ENCODE measurements at places on chromosomes 5 and 9.

GRCh38 chr9:35730486-35730854, 1.5 kb downstream of the TLN1 start:
- DNase-seq = no peak

- no peak for DNase-seq
Observed at GRCh38 chr5:58922461-58923171, 339.7 kb downstream of the RAB3C start.

GRCh38 chr5:164501344-164501743, 995.9 kb downstream of the MAT2B start:
- no peak for DNase-seq

DNA sequence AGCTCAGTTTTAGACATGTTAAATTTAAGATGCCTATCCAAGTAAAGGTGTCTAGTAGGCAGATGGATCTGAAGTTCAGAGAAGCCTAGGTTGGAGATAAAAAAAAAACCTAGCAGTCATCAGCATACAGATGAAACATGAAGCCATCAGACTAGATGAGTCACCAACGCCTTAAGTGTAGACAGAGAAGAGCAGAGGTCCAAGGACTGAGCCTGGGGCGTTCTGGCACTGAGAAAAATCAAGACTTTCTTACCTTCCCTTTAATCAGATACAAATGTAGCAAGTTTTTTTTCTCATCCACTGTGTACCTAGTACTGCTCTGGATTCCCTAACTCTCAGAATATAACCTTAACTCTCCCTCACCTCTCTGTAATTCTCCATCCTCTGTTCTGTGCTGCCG, 97.3 kb downstream of the SIL1 start:
- no peak for DNase-seq

GRCh38 chr5:137665678-137666460, 70.0 kb downstream of the KLHL3 start:
- DNase-seq = peak; percentile 41

DNA sequence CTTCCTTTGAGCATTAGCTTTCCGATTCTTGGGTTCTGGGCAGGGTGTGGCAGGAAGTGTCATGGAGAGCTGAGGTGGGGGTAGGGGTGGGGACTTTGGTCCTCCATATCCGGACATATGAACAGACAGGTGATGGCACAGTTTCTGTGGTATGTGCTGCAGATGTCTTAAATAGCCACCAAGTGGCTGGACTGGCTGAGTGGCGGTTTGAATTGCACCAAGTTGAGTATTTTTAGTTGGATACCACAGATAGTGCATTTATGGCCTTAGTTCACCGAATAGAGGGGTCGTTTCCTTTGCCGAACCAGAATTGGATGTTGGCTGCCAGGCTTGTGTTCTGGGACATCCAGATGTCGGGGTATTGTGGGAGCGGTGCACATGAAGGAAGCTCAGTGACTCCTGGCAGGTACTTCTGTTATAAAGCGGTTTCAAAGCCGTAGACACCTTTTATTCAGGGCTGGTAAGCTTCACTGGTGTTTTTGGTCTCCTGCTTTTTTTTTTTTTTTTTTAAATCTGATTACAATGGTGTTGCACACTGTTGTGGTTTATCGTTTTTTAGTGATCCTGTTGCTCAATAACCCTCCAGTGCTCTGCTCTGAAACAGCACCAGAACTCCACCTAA, 15.1 kb upstream of the TNFAIP8 start:
- peak; percentile 72 for DNase-seq

- peak; percentile 8 for DNase-seq
Observed at GRCh38 chr9:90099262-90099963, 494.6 kb downstream of the GADD45G start.

GRCh38 chr5:177195307-177195952, 61.9 kb downstream of the NSD1 start:
- no peak for DNase-seq

- DNase-seq = no peak
Observed at GRCh38 chr5:1471240-1471853, 26.1 kb upstream of the SLC6A3 start.

DNA sequence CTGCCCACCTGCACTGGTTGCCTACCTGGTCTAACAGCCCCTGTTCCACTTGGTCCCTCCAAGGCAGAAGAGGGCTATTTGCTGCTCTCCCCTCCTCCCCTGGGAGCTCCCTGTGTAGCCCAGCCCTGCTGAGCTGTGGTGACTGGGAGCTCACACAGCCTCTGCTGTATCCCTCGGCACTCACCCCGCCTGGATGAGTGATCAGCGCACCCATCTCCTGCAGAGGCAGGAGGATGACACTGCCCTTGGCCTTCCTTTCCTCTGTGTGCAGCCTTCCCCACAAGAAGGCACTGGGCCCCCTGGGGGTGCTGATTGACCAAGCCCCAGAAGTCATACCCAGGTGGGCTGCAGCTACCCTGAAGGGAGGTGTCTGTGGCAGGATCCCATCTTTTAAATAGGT, 134.2 kb downstream of the ADAMTS2 start:
- DNase-seq = no peak

DNA sequence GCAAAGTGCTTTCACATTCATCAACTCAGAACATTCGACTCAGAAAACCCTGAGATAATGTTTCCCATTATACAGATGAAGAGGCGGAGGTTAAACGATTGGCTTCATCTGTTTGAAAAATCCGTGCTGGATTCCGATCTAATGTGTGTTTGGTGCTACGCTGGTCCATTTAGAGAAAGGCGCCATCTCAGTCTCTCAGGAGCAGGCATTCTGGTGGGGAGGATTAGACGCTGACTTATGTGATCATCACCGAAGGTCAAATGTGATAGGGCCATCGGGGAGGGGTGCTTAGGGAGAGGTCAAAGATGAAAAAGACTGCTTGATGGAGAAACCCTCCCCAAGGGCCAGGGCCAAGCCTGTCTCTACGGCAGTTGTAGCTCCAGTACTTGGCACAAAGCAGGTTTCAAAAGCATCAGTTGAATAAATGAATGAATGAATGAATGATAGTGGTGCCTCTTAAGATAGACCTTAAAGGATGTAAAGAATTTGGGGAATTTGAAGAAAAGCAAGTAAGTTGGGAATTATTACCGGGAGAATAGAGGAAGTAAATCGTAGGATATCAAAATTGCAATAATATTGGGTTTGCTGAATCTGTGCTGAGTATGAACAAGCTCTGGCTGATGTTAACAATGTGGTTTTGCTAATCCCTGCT, 160.6 kb upstream of the SHB start:
- no peak for DNase-seq

DNA sequence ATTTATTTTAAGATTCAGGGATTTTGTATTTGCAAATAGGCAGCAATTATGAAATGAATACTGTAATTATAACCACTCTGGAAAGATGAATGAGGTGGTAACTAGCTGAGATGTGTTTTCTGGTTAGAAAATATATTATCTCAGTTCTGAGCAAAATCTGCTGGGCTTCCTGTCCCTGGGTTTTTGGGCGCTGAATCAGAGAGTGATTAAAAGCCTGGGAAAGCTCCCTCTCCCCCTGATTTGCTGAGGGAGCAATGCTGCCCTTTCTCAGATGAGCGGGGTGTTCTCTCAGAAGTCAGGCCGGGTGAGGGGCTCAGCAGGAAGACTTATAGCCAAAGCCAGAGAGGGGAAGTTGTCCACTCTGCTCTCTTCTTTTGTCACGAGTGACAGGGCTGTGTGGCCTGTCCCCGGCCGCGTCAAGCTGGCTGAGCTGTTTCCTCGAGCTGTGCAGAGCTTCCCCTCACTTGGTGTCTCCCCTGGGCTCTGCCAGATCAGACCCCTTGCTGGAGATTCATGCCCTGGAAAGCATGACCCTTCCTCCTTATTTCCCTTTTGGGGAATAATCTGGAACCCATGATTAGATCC, 39.8 kb upstream of the PITX1 start:
- DNase-seq = no peak

GRCh38 chr9:111759762-111760639, 34.7 kb downstream of the SHOC1 start:
- peak; percentile 74 for DNase-seq

DNA sequence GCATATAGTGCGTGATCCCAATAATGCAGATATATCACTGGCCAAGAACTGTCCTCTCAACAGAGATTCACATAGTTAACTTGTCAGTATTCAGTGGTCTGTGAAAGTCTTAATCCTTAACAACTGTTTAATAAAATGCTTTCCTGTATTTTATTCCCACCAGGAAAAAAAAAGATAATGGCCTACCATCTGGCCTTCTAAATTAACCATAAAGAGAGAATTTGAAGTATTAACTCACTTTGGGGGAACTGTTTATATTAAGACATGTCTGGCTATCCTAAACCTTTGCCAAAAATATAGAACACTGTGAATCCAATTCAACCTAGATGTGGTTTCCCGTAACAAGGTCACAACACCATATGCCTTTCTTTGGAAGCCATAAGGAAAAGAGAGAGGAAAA, 818 bp upstream of the FREM1 start:
- DNase-seq = no peak

GRCh38 chr5:82959466-82959865, 117.7 kb downstream of the TMEM167A start:
- DNase-seq = no peak

DNA sequence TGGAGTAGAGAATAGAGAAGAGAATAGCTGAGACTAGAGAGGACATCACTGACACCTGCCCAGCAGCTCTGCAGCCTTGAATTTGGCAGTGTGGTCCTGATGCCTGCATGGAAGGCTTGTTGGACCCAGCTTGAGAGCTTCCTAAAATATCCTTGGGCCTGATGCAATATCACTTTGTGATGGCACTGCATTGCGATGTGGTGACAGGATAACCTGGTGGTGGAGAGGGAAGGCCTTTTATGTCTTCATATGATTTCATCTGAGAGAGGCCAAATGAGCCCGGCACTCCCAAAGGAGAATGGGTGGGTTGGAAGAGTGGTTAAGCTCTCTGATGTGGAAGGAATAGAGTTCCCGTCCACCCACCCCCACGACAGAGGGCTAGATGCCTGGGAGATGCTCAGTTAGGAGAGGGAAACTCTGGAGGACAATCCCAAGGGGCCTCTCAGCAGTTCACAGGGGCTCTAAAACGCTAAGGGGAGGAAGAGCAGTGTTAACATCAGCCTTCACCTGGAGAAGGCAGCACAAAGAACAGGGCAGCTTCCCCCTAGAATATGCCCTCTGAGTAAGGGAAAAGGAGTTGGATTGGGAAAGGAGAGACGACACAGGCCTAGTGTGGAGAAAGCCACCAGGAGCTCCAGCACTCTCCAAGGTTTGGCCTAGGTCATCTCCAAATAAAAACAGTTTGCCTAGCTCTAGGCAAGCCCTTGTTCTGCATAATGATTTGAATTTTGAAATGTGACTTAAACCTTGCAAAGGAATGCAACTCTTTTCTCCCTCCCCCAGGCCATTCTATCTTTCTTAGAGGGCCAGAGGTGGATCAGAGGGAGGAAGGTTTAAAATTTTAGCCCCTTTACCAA, 99.8 kb upstream of the SSBP2 start:
- DNase-seq = no peak

GRCh38 chr5:146173597-146173996, 8.9 kb downstream of the LARS1 start:
- DNase-seq = no peak

GRCh38 chr5:132496191-132496630, 5.6 kb upstream of the IRF1 start:
- peak; percentile 89 for DNase-seq

DNA sequence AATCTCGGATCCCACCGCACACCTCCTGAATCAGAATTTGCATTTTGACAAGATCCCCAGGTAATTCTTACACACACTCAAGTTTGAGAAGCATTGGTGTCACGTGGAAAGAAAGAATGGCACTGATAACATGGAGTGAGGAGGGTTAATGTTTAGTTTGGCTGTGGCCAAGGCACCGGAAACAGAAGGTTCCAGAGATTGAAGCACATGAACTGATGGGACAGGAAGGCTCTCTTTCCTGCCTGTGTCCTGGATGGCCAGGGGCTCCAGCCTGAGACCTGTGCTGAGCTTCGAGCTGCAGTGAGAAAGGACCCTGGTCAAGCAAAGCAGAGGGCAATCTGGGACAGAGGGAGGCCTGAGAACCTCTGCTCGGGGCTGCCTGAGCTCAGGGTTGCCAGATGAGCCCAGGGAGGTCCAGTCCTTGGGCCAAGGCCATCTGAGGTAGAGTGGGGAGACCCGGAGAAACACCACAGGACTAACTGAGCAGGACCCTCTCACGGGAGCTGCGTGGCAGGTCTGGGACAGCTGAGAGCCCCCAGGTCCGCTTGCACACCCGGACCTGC, 27.3 kb downstream of the AFAP1L1 start:
- DNase-seq = no peak

DNA sequence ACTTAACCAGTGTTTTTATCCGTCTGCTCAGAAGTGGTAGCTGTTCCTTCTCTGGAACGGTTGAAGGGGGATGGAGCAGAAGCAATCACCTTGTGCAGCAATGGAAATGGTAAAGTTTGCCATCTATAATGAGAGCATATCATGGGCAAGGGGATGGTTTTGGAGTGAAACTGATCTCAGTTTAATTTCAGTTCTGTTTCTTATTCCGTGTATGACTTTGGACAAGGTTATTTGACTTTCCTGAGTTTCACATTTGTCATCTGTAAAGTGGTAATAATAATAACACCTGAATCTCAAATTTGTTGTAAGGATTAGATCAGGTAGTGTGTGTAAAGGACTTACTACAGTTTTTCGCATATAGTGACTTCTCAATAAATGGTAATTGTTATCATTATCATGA, 106.1 kb downstream of the PCSK1 start:
- DNase-seq = no peak

DNA sequence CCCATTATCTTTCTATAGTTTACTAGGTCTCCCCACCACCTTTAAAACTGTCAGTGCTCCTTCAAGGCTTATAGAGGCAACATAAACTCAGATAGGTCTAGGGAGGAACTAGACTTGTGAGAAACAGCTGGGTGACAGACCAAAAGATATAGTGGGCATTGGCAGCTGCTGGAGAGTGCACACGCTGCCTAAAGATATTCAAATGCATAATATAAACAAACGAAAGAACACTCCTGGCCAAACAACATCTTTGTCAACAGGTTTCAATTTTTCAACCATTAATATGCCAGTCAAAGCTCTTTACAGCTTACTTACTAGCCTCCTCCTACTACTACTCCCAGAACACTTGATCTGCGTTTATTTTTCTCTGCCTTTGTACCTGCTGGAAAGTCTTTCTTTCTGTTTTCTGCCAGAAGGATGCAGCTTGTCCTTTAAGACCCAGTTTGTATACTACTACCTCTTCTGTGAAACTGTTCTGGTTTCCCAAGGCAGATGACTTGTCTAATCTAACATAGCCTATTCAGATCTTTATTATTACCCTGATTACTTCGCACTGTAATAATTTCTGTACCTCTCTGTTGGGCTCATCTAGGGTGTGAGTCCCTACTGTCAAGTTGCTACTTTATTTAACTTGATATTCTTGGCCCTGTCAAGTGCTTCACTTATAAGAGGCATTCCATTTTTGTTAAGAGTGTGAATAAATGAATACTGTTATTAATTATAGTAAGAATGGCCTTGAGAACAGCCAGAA, 14.3 kb downstream of the KDM3B start:
- DNase-seq = no peak

GRCh38 chr5:158126442-158127405, 267.8 kb upstream of the CLINT1 start:
- DNase-seq = no peak

GRCh38 chr9:119092125-119092524, 277.1 kb downstream of the BRINP1 start:
- DNase-seq = no peak

DNA sequence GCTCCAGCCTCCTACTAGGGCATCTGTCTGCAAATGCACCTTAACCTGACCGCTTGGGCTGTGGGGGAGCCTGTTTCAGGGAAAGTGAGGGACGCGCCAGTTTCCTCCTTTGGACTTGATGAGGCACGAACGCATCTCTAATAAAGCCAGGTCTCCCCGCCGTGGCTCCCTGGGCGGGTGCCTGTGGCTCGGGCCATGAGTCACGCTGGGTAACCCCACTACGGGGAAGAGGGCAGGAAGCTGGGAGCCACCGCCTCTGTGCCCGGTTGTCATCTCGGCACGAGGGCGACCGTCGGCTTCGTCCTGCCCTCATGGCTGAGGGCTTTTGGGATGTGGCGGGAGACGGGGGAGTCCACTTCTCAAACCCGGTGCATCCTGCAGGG, 12.1 kb downstream of the NOTCH1 start:
- DNase-seq = peak; percentile 74

Data from CD4-positive, alpha-beta T cell treated with Interleukin-12 subunit alpha and Interleukin-12 subunit beta, for 1 hour (primary cell).